LoVo (cell line): ENCODE measurements at places on chromosomes 5 and 9.

- DNase-seq: no peak
Observed at GRCh38 chr9:89808076-89808755, 203.4 kb downstream of the GADD45G start.

GRCh38 chr5:159156426-159157238 lies 52.7 kb downstream of the RNF145 start:
- DNase-seq: peak; percentile 73

GRCh38 chr5:180592176-180592575 lies 877 bp upstream of the SCGB3A1 start:
- no peak for DNase-seq

DNA sequence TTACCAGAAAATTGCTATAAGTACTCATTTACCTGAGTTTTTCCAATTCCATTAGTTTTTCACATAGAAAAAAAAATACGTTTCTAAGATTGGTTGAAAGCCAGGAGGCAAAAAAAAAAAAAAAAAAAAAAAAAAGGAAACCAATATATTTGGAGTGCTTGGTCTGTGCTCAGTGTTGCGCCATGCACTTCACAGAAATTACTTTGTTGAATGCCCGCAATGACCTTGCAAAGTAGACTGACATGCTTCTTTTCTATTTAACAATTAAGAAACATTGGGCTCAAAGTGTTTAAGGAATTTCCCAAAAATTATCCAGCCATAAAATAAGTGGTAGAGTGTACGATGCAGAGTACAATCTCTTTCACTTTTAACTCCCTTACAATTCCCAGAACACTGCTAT lies 65.2 kb upstream of the PAPPA start:
- no peak for DNase-seq

DNA sequence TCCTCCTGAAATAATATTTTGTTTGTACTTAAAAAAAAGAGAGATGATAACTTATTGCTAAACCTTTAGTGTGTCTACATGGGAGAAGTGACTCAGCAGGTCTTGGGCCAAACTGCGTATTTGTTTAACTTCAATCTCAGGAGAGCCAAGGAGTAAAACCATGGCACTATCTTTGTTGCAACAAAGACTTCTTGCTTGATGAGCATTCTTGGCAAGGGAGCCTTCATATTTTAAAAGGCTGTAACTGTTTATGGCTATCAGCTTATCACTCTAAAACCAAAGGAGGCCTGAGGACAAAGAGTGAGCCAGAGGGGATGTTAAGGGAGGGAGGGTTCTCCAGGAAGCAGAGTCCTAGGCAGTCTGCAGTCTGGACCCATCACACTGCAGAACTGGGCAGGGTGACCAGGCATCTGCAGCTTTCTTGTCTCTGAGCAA lies 216.2 kb upstream of the S1PR3 start:
- no peak for DNase-seq
